ENCODE measurements at places on chromosomes 12 and 14.

GRCh38 chr14:73792481-73792880 lies 59.1 kb upstream of the PTGR2 start:
- no peak for DNase-seq

DNA sequence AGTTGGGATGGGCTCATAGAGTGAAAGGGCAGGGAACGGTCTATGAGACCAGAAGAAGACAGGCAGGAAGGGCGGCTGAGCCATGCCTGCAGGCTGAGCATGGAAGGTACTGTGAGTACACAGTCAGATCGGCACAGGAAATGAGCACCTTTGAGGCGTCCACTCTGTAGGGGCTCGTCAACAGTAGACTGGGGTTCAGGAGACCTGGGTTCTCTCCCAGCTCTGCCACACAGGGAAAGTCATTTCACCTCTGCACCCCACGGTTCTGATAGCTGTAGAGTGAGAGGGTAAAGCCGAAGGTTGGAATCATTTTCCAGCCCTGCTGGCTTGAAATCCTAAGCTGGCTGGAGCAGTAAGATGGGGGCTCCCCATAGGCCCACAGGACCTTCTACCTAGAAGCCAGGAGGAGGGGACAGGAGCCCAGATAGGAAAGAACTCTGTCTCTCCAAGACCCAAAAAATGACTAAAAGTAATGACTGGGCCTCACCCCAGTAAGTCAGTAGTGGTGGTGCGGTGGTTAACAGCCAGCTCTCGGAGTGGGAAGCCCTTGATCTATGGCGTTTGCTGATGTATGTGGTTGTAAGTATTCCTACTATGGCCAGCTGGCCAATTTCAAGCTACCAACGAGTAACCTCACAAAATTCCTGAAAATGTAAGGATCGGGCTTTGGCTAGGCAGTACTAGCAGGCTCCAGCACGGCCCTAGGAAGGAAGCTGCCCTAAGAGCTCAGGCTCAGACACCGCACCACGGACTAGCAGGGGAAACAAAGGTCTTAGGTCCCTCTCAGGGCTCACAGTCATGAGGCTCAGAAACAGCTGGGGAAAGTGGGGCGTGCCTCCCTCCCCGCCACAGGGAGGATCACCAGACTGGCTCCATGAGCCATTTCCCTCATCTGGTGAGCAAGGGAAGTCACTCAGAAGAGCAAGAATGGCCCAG lies 10.3 kb upstream of the CD27 start:
- DNase-seq: no peak

DNA sequence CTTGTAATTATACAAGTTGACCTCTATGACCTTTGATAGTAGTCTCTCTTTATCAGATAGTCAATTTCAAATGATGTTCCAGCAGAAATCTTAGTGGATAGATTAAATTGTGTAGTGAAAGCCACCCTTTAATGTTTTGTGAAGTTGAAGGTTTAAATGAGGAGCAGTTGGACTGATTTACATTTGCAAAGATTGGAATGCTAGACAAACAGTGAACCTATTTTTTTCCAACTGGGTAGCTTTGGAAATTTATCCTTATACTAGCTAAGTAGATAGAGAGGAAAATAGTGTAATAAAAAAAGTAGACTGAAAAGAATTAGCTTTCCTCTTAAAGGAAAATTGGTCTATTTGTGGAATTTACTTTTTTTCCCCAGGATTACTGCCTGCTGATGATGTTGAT lies 53.7 kb downstream of the LMO3 start:
- no peak for DNase-seq

DNA sequence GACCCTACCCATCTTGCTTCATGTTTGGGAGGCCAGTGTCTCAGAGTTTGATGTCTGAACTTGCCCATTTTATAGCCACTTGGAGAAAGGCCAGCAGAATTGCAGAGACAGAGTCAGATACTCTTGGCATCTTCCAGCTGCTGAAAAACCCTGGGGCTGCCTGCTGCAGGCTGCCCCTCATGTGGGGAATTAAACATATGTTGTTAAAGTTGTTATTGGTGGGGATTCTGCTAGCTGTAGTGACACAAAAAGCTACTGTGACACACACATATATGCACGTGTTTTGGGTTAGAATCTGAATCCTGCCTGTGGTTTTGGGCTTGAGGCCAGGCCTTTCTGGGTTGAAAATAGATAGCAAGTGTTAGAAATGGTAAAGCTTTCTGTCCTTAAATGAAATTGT lies 1288.4 kb downstream of the AACS start:
- no peak for DNase-seq

- DNase-seq: no peak
Measured at GRCh38 chr12:13273850-13274249, 77.3 kb downstream of the EMP1 start.

DNA sequence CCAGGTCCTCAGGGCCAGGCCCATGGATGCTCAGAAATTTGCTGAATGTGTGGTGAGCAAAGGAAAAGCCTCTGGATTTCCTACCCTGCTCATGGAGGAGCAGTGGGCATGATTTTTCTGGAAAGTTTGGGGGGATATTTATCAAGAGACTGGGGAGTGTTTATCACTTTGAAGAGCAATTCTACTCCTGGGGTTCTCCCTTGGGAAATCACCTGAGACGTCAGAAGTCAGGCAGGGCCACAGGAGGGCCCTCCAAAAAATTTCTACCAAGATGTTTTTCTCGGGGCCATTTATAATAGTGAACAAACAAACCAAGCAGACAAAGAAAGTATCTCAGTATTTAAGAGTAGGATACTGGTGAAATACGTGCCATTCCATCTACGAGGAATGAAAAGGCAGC lies 20.1 kb upstream of the EIF2B2 start:
- DNase-seq: no peak

- DNase-seq: no peak
Measured at GRCh38 chr14:24132061-24132685, 1.7 kb downstream of the FITM1 start.

- DNase-seq: no peak
Measured at GRCh38 chr12:43758247-43758727, 303 bp downstream of the PUS7L start.

DNA sequence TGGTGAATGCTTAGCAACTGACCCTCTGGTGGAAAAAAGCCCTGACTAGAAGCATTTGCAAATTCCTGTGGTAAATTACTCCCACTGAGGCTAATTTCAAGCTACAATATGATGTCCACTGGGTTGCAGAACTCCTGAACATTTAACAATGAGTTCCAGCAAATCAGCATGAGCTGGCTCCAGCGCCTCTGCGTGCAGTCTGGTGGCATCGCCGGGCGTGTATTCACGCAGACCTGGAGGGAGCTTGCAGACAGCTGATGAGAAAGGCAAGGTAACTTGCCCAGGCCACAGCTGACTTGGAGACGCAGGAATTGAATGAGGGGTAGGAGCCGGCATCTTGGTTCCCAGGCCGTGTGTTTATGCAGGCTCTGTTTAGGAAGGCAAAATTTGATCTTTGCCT lies 45.1 kb upstream of the KCNA1 start:
- no peak for DNase-seq

DNA sequence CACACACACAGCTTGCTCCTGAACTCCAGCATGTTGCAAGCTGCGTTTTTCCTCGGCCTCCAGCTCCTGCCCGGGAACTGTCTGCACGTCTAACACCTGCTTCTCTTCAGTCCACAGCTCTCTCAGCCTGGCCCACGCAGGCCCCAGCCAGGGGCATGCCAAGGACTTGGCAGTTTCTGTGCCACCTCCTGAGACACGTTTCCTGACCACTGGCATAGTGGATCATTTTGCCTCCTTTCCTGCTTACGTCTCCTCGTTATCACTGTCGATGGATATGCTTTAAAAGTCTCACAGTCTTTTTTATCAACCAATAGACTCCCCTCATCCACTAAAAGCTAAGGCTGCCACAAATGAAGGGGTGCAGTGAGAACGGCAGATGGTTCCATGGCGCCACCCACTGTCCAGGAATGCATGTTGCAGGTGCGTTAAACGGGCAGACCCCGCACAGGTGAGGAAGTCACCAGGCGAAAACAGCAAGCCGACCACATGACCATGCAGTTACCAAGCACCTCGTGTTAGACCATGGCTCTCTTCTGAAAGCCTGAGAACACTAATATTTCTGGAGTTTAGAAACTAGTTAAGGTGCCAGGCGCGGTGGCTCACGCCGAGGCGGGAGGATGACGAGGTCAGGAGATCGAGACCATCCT lies 14.7 kb upstream of the TEAD4 start:
- DNase-seq: peak; percentile 31

GRCh38 chr12:81468206-81468605 lies 290.9 kb downstream of the PPFIA2 start:
- DNase-seq: no peak

DNA sequence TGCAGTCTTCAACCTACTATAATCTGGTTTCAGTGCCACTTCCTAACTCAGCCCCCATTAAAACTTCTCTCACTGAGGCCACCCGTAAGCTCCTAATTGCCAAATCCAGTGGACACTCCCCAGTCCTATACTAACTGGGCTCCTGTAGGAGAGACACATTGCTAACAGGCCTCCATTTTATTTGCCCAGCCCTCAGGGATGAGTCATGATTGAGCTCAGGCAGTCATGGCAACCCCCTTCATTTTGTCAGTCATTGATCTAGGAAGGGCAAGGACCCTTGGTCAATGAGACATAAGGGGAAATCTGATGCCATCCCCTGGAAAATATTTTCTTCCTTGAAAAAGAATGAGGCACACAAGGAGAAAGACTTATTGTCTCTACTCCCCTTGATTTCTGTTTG lies 70.1 kb upstream of the HIF1A start:
- DNase-seq: no peak

GRCh38 chr12:19483727-19484126 lies 44.4 kb downstream of the AEBP2 start:
- DNase-seq: no peak

GRCh38 chr12:132161036-132161781 lies 17.0 kb downstream of the NOC4L start:
- DNase-seq: no peak

- DNase-seq: no peak
Measured at GRCh38 chr12:121628037-121628436, 1.7 kb downstream of the ORAI1 start.

DNA sequence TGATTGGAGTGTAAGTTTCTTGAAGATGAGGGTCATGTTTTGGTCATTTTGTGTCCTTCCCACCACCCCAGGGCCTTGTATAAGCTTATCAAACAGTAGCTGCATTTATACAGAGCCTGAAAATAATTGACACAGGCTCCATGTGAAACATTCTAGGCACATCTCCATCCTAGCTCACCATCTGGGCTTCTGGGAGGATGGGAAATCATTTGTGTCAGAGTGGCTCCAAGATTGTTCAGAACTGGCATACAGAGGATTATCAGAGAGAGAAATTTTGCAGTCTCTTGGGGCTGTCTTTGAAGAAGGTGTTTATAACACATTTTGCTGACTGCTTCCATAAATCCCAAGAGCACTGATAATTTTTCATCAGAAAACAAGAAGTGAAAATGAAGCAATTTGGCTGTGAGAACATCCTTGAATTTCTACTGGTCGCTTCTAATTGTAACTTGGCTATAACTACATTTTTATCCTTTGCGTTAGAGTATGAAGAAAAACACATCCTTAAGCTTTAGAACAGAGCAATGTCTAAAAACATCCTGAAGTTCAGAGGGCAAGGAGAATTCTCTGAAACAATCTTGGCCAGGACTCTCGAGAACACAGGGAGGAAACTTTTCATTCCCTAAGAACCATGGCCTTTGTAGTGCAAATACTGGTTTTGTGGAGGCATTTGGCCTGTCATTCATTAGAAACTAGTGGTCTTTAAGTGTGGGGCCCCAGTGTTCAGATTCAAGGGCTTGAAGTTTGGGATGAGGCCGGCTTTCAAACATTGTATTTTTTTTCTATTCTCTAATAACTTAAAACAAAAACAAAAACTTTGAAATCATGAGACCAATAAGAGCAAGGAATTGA lies 151.1 kb downstream of the DACT1 start:
- no peak for DNase-seq

- DNase-seq: no peak
Measured at GRCh38 chr12:65492998-65493912, 214.8 kb downstream of the MSRB3 start.

- DNase-seq: no peak
Measured at GRCh38 chr14:106044949-106045596, 518.7 kb downstream of the TMEM121 start.

DNA sequence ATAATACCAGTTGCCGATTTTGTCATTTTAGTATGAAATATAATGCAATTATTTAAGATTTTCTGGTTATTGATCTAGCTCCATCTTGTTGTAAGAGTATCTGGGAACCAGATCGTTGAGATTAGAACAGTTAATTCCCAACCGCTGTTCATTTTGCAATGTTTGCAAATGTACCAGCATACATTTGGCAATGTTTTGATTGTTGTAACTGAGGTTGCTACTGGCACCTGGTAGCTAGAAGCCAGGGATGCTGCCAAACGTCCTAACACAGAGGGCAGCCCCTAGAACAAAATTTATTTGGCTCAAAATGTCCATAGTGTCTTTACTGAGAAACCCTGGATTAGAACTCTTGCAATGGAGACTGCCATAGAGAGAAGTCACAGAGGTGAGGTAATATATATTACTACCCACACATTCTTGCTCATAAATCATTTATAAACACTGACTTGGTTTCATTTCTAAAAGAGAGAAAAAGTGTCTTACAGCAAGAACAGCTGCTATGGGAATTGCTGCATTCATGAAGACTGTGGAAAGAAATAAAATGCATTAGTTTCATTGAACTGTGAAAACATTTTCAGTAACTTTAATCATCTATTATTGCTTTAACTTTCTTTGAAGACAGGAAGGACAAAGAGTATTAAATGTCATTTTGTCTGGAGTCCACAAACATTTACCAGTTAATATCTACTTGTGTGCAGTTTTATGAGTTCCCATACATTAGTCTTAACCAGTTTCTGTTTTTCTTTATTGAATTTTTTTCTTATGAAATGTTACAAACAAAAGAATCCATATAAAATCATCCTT lies 46.2 kb downstream of the ABCC9 start:
- DNase-seq: no peak

DNA sequence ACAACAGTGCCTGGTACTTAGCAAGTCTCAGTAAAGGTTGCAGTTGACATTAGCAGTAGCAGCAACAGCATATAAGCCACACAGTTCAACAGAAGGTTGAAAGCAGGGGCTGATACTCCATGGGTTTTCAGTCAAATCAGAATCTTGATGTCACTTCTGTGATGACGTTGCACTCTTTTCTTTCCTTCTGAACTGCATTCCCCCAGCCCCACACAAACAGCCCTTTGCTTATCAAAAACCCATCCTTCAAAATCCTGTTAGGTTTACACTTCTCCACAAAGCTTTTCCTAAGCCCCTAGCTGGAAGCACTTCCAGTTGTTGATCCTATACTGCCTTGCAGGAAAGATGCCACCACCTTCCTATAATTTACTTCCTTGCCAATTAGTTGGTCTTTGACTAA lies 34.0 kb upstream of the KCNK13 start:
- no peak for DNase-seq

- DNase-seq: no peak
Measured at GRCh38 chr12:65882486-65882885, 58.2 kb downstream of the HMGA2 start.

GRCh38 chr12:103318566-103318965 lies 177.2 kb downstream of the C12orf42 start:
- no peak for DNase-seq
